ENCODE measurements at places on chromosomes 7 and 10.

- DNase-seq = no peak
These were observed 11.2 kb downstream of the WDFY4 start for GRCh38 chr10:48695636-48696534.

DNA sequence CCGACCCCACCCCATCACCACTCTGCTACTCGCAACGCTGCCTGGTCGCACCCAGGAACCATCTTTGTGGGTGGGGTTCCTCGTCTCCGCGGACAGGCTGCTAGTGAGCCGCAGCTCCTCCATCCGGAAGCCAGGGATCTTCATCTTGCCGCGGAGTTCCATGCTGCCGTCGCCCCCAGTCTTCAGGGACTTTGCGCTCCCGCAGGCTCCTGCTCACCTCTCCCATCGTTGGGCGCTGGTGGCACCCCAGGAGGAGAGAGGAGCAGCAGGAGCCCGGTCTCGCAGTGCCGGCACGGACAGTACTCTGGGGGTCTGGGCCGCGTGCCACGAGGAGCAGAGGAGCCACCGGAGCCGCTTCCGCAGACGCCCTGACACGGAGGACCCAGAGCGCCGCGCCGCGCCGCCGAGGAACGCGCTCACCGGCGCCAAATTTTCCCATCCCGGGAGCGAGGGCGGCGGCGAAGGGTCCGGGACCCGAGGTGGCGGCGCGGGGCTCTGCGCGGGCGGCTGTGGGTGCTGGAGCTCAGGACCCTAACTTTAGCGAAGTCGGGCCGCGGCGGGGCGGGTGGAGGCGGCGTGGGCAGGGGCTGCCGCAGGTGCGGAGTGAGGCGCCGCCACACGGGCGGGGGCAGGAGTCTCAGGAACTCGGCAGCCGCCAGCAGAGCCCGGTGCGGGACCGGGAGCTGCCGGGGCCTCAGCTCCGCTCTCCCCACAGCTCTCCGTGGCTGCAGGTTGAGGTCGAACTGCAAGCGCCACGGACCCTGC, 750.1 kb upstream of the SORCS1 start:
- DNase-seq = no peak

GRCh38 chr7:145633513-145633912, 483.1 kb upstream of the CNTNAP2 start:
- no peak for DNase-seq

- no peak for DNase-seq
These were observed 38.6 kb downstream of the MPLKIP start for GRCh38 chr7:40095695-40096327.

DNA sequence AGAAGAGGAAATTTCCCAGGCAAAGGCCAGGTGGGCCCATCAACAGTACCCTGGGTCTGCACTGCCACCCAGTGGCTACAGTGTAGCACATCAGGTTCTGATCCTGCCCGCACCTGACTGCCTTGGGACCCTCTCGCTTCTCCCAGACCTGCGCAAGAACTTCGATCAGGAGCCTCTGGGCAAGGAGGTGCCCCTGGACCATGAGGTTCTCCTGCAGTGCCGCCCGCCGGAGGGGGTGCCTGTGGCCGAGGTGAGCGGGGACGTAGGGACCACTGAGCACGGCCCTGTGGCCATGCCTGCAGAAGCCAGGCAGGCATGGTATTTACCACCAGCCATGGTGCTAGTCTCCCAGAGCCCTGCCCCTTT, 33.9 kb upstream of the SLC29A3 start:
- peak; percentile 86 for DNase-seq

- no peak for DNase-seq
These were observed 413 bp downstream of the BUD31 start for GRCh38 chr7:99409192-99409572.

DNA sequence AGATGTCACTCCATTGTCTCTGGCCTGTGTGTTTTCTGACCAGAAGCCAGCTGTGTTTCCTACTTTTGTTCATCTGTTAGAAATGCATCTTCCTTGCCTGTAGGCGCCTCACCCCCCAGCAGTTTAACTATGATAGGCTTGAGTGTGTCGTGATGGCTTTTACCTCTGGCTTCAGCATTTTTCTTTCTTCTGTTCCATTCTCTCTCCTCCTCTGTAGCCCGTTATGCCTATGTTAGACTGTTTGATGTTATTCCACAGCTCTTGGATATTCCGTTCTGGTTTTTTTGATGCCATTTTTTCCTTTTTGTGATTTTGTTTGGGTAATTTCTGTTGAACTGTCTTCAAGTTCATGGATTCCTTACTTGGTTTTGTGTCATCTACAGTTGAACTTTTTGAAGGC, 17.9 kb downstream of the MMP21 start:
- no peak for DNase-seq

DNA sequence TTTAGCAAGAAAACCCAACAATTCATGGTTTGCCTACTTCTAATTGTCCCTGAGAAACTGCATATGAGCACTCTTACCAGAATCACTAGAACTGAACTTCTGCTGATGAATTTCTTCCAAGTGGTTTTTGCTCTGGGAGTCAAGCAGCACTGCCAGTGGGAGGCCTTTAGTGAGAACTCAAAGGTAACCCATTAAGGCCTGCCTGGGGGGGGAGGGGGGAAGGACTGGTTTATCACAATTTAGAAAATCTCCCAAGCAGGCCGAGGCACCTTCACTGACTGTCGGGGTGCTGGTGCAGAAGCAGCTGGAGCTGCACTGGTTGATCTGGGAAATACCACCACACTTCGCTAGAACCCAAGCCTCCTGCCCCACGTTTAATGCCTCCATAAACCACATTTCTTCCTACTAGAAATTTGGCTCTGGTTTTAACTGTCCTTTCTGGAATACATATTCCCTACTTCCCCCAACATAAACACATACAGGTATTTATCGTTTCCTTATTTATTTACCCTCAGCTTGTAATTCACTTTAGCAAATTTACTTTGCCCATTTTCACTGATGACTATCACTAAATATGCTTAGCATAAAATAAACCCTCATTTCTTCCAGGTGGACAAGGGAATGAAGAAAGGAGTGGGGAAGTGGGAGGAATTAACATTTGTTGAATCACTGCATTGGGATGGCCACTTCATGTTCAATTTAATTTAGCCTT, 14.2 kb downstream of the ANK3 start:
- no peak for DNase-seq

- DNase-seq = peak; percentile 48
These were observed 3.2 kb downstream of the IMPDH1 start for GRCh38 chr7:128406314-128407232.

DNA sequence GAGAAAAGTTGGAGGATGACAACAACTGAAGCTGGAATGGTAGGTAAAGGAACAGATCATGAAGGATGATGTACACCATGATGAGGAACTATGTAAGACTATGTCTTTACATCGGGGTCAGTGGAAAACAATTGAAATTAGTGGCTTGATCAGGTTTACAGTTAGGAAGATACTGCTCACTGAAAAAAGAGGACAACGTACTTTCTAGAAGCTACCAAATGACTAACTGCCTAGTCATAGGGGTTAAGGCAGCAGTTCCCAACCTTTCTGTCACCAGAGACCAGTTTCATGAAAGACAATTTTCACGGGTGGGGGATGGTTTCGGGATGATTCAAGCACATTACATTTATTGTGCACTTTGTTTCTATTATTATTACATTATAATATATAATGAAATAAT, 91.6 kb upstream of the ANKRD1 start:
- no peak for DNase-seq

- DNase-seq = no peak
These were observed 17.6 kb downstream of the KRIT1 start for GRCh38 chr7:92228100-92228499.

DNA sequence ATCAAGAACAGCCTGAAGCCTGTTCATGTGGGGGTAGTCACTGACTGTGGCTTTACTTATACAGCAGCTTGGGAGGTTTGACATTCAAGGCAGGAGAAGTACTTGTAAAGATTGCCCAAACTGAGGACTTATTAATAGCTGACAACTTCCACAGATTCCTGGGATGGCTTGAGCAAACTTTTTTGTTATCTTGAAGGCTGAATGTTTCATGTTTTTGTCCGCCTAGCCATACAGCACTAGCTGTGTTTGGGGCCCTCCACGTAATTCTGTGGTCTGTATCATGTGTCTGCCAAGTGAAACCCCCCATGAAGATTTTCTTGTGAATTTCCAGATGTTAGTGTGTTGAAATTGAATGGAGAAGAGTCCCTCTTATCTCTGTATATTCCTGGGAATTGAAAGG, 38.6 kb downstream of the FAS start:
- DNase-seq = no peak

GRCh38 chr10:87925570-87925969, 62.1 kb downstream of the PTEN start:
- no peak for DNase-seq

GRCh38 chr10:48231699-48232315, 42.7 kb downstream of the FRMPD2 start:
- DNase-seq = peak; percentile 19

GRCh38 chr7:27967639-27968038, 213.0 kb downstream of the JAZF1 start:
- DNase-seq = no peak

DNA sequence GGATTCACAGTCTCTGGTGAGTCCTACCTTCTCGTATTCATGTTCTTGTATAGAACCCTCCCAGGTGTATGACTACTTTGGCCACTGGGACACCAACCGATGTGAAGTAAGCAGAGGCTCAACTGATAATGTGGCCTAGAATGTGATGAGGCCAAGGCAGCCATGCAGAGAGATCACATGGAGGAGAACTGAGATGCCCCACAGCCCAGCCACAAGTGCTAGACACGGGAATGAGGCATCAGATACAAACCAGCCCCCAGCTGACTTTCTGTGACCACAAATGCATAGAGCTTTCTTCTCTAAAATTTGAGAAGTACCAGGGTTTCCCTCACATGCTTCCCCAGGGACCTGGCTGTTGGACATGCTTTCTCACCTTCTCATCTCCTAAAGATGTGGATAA, 375.7 kb downstream of the CCSER2 start:
- no peak for DNase-seq

GRCh38 chr10:100996678-100997359, 2.8 kb upstream of the LZTS2 start:
- DNase-seq = peak; percentile 82

Data from GM13977 (cell line).